ENCODE measurements at places on chromosomes 4 and X.

GRCh38 chrX:139898334-139898733 lies 34.5 kb downstream of the ATP11C start:
- no peak for DNase-seq

DNA sequence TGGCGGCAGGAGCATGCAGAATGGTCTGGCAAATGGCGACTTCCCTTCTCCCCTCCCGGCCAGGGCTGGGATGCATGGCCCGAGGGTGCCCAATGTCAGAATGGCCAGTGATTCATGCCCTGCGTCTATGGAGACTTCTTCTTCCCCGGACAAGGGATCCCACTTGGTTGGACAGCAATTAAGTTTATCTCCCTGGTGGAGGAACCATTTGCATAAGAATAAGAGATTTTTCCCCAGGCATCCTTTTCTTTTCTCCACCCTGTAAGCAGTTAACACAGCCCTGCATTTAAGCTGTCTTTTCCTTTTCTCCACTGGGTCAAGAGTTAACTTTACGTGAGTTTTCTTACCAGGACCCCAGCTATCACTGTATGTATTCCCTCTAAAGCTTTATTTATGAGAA lies 856.6 kb downstream of the GLUD2 start:
- DNase-seq = no peak

- no peak for DNase-seq
Measured at GRCh38 chr4:3791910-3792542, 25.8 kb downstream of the ADRA2C start.

GRCh38 chrX:87901060-87901459 lies 383.5 kb downstream of the KLHL4 start:
- DNase-seq = no peak

- no peak for DNase-seq
Measured at GRCh38 chr4:101251261-101251660, 96.1 kb downstream of the PPP3CA start.

DNA sequence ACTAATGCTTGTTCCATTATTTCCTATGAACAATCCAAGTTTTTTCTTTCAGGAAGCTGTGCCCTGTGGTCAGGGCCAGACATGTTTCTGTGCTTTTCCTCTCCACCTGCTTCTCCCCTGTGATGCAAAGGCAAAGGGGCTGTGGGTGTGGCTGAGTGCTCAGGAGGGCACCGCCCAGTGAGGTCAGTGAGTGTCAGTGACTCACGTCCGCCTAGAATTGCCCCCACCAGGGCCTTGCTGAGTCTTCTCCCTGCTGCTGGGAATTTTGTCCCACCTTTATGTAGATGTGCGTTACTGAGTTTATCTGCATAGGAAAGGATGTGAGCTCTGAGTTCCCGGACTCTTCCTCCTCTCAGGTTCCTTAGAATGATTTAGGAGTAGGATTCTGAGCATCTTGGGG lies 283.2 kb downstream of the DCHS2 start:
- DNase-seq = no peak

DNA sequence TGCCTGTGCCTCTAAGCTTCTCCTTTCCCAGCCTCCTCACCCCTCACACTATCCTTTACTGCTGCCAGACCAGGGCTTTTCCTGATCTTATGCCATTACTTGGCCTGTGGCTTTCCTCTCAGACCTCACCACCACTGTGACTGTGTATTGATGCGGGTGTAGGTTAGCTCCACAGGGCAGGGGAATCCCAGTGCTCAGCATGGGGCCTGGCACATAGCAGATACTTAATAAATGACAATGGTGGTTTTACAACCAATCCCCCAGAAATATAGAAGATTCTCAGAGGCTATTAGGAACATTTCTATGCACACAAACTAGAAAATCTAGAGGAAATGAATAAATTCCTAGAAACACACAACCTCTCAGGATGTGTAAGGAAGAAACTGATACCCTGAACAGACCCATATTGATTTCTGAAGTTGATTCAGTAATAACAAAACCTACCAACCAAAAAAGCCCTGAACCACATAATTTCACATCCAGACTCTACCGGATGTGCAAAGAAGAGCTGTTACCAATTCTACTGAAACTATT lies 129.6 kb upstream of the QRFPR start:
- DNase-seq = no peak

Data from hepatic stellate cell (primary cell).